ENCODE measurements at places on chromosomes 16 and 17.

DNA sequence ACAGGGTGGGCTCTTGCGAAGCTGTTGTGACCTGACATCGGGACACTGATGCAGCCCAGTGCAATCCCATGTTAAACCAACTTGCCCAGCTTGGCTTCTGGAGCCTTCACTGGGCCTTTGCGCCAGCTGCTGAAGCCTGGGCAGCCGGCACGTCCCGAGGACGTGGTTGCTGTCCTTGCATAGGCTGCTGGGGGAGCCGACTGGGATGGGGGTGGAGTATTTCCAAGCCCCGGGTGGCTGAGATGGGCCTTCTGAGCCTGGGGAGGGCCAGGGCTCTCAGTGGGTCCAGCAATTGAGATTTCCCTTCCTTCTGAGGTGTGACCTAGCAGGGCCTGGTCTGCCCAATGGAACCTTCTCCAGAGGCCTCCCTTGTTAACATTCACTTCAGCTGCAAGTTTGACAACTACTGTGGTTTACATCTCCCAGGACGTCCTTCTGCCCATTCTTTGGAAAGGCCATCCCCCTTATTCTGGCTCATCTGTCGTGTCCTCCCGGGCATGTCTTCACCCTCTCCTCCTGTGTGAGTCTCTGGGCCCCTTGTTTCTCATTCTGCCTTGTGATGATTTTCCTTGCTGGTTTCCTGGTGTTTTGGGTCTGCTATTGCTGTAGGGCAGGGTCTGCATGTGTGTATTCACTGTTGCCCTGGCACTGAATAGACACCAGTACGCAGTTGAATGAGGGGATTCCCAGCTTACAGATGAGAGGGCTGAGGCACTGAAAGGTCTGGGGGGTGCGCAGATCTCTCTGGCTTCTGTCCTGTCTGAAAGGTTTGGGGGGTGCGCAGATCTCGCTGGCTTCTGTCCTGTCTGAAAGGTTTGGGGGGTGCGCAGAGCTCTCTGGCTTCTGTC lies 34.4 kb downstream of the HAPSTR1 start:
- DNase-seq, result no peak

DNA sequence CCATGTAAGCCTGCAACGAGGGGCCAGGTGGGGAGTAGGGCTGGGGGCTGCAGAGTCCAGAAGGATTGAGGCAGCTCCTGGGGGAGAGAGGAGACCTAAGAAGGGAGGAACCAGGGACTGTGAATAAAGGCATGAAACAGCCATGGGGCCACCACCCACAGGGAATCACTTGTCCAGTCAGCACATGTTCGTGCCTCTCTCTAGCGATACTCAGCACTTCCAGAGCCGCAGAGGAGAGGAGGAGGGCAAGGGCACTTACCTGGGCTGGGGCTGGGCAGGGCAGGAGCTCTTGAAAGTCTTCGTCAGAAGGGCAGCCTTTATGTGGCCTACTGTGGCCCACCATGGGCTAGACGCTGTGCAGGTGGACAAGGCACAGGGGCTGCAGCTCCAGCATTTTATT lies 24.2 kb downstream of the CACNA1G start:
- no peak for DNase-seq

GRCh38 chr16:58034128-58034685 lies 8.7 kb downstream of the MMP15 start:
- no peak for DNase-seq

DNA sequence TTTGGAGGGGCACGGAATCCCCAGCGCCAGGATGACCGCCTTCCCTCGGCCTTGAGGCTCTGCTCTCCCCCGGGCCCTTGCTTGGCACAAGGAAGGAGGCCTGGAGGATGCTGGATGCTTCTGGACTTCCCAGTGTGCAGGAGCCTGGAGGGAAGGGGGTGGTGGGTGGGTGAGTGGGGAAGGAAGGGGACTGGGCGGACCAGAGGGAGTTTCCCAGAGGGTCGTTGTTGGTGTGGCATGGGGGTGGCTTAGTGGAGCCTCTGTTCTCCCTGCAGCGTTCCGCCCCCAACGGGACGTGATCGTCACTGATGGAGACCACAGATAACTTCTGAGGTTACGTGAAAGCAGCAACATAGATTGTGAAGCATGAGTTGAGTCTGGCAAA lies 140.0 kb downstream of the IRF8 start:
- no peak for DNase-seq

- no peak for DNase-seq
Observed at GRCh38 chr17:5198472-5198871, 6.8 kb upstream of the ZNF594 start.

- DNase-seq, result no peak
Observed at GRCh38 chr17:29571883-29572681, 3.6 kb downstream of the TP53I13 start.

GRCh38 chr17:80761110-80761871 lies 216.7 kb downstream of the RPTOR start:
- no peak for DNase-seq

GRCh38 chr17:31715446-31715845 lies 143.6 kb downstream of the COPRS start:
- no peak for DNase-seq

Measured in AG09319 (cell line).